ENCODE measurements at places on chromosomes 3 and 15. TPM values are rescaled to one million over a fixed set of nuclear protein-coding genes. Genes with fewer than 3 reads are reported as not detected.

ADAMTSL3 gene
- 0.31 TPM for total RNA-seq

SCN11A gene
- not detected for total RNA-seq

C2CD4A gene
- 0.02 TPM for total RNA-seq

UTS2B gene
- not detected for total RNA-seq

AADACL2 gene
- total RNA-seq, result not detected

CAPN3 gene
- 0.21 TPM for total RNA-seq

RHOV gene
- total RNA-seq, result 5.3 TPM

GOLGA6D gene
- total RNA-seq, result not detected

SERPINI1 gene
- 2.6 TPM for total RNA-seq

GOLGA8S gene
- 0.18 TPM for total RNA-seq

CKMT1B gene
- 4.8 TPM for total RNA-seq

TRPM7 gene
- total RNA-seq, result 27.6 TPM

AHSG gene
- not detected for total RNA-seq

QTRT2 gene
- total RNA-seq, result 27.5 TPM

PARP15 gene
- not detected for total RNA-seq

LTF gene
- not detected for total RNA-seq

HERC2 gene
- 56.4 TPM for total RNA-seq

C15orf61 gene
- total RNA-seq, result 4.0 TPM

SERPINI2 gene
- not detected for total RNA-seq

ADAMTS17 gene
- total RNA-seq, result 0.20 TPM

CYP8B1 gene
- total RNA-seq, result not detected

PIERCE2 gene
- total RNA-seq, result 4.1 TPM

RYR3 gene
- not detected for total RNA-seq

RARB gene
- total RNA-seq, result 6.6 TPM

THRB gene
- total RNA-seq, result 1.8 TPM

CCDC50 gene
- 32.0 TPM for total RNA-seq

RTP1 gene
- total RNA-seq, result not detected

CYP1A2 gene
- total RNA-seq, result not detected

SLC35G2 gene
- total RNA-seq, result 21.9 TPM

PEX5L gene
- not detected for total RNA-seq

WNT7A gene
- 0.23 TPM for total RNA-seq

THSD4 gene
- 23.4 TPM for total RNA-seq

MYLK gene
- 16.6 TPM for total RNA-seq

GOLGA6B gene
- 0.09 TPM for total RNA-seq

SSUH2 gene
- total RNA-seq, result 1.0 TPM

PSTPIP1 gene
- not detected for total RNA-seq

ERC2 gene
- total RNA-seq, result 0.10 TPM

OXSM gene
- 16.7 TPM for total RNA-seq

KNG1 gene
- not detected for total RNA-seq

MINAR1 gene
- 0.71 TPM for total RNA-seq

CGNL1 gene
- 2.0 TPM for total RNA-seq

LSAMP gene
- total RNA-seq, result 0.10 TPM

CCR9 gene
- not detected for total RNA-seq

SLC9C1 gene
- total RNA-seq, result not detected

VEPH1 gene
- 0.07 TPM for total RNA-seq

IL17RB gene
- total RNA-seq, result 0.83 TPM

PTX3 gene
- 0.80 TPM for total RNA-seq

SCAANT1 gene
- not detected for total RNA-seq

LMAN1L gene
- not detected for total RNA-seq

SOX14 gene
- not detected for total RNA-seq

ZPLD1 gene
- 0.05 TPM for total RNA-seq

TIMP4 gene
- 14.6 TPM for total RNA-seq

KNSTRN gene
- total RNA-seq, result 46.8 TPM

MEX3B gene
- total RNA-seq, result 6.7 TPM

ECE2 gene
- total RNA-seq, result not detected

TRH gene
- total RNA-seq, result not detected

GAP43 gene
- not detected for total RNA-seq

Measured in A549 treated with DMSO at 1 μM for 4 hours (cell line).